ENCODE measurements at places on chromosomes 7 and 10.

- no peak for DNase-seq
Measured at GRCh38 chr10:89185658-89186057, 21.5 kb downstream of the CH25H start.

GRCh38 chr10:86757113-86757972, 924 bp downstream of the BMPR1A start:
- peak; percentile 60 for DNase-seq

GRCh38 chr10:51031950-51032349, 42.3 kb upstream of the PRKG1 start:
- DNase-seq, result no peak

GRCh38 chr7:157056957-157057902, 46.8 kb upstream of the MNX1 start:
- no peak for DNase-seq

DNA sequence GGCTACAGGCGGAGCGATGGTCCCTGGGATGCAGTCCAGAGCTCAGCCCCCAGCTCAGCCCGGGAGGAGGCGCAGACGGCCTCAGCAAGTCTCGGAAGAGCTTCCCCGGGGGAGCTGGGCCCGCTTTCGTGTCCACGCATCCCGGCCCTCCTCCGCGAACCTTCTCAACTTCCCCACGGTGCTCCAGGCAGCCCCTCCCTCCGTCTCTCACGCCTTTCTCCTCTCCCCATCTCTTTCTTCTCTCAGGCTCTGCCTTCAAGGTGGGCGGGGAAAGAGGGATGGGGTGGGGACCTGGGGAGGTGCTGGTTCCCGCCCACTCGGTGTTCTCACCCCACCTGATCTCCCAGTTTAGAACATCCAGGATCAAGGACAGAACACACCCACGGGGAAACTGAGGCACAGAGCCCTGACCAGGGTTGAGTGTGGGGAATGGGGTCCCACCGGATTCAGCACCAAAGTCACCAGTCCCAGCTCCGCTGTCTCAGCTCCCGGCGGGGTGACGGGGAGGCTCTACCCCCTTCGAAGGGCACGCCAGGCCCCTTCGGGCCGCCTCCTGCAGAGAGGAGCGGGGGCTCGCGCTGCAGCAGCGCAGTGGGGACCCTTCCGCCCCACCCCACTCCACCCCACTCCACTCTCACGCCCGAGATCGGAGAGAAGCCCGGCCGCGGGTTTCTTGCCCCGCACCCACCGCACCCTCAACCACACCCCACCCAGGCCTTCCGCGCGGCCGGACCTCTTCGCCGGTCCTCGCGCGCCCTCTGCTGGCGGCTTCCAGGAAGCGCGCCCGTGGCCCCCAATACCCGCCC, 18.2 kb downstream of the POLL start:
- DNase-seq, result peak; percentile 53

DNA sequence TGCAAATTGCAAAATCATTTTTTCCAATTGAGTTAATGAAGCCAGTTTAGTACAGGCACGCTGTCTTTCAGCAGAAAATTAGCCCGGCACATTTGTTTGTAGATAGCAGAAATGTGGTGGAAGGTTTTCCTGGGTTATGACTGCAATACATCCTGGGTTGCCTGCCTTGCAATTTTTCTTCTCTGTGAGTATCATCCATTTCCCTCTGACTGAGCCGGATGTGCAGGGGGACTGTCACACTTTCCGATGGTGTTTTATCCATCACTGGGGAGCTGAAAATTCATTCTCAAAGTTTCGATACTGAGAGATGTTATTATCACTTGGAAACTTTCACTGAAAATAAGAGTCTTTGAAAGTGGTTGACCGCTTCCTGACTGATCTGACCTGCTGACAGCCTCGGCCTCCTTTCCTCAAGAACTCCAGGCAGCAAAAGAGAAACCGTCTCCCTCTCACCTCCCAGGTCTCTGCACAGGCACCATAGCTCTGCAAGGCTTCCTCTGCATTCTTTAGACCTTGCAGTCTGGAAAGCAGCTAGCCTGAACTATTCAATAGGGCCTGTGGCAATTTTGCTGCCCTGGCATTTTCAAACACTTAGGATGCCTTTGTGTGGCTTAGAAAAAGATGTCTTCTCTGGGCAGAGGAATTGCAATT, 320.8 kb upstream of the NRP1 start:
- DNase-seq, result no peak

GRCh38 chr7:129925416-129926002, 27.3 kb downstream of the UBE2H start:
- peak; percentile 88 for DNase-seq

GRCh38 chr7:120053390-120053961, 219.5 kb upstream of the KCND2 start:
- DNase-seq, result peak; percentile 89

DNA sequence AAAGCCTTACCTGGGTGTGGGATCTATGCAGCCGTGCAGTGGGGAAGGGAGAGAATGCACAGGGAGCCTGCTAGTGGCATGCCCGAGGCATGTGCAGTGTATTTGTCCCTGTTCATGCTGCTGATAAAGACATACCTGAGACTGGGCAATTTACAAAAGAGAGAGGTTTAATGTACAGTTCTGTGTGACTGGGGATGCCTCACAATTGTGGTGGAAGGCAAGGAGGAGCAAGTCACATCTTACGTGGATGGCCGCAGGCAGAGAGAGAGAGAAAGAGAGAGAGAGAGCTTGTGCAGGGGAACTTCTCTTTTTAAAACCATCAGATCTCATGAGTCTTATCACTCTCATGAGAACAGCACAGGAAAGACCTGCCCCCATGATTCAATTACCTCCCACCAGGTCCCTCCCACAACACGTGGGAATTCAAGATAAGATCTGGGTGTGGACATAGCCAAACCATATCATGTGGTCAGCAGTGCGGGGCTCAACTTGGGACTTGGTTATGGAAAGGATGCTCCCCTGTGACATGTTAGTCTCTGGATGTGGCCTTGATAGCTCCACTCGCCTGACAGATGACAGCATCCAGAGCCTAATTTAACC, 128.9 kb downstream of the DOCK1 start:
- DNase-seq, result no peak

DNA sequence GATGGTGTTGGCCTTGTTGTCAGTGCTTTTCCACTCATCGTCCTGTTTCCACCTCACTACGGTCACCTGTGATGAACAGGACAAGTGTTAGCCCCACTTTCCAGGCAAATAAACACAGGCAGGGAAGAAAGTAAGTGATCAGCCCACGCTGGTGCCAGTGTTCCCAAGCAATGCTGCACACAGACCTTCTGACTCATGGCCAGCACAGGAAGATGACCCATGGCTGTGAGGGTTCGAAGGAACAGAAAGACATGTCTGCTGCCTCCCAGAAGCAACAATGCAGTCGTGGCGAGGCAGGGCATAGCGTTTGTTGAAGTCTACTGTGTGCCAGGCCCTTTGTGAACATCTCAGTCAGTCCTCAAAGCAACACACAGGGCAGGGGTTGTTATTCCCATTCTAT, 35.7 kb downstream of the SLC29A3 start:
- peak; percentile 11 for DNase-seq

DNA sequence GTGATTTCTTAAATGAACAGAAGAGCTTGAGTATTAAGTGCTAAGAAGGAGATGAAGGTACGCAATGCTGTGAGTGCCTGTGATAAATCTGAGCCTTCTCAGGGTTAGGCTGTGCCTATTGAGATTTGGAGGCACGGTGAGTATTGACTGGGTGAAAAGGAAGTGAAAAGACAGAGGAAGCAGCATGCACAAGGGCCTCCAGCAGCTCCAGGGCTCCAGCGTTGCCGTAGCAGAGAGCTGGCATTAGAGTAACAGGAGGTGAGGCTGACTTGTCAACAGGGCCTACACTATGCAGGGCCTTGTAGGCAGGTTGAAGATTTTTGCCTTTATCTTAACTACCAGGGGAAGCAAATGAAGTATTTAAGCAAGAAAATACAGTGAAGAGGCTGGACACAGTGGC, 54.1 kb upstream of the PDCD4 start:
- no peak for DNase-seq

DNA sequence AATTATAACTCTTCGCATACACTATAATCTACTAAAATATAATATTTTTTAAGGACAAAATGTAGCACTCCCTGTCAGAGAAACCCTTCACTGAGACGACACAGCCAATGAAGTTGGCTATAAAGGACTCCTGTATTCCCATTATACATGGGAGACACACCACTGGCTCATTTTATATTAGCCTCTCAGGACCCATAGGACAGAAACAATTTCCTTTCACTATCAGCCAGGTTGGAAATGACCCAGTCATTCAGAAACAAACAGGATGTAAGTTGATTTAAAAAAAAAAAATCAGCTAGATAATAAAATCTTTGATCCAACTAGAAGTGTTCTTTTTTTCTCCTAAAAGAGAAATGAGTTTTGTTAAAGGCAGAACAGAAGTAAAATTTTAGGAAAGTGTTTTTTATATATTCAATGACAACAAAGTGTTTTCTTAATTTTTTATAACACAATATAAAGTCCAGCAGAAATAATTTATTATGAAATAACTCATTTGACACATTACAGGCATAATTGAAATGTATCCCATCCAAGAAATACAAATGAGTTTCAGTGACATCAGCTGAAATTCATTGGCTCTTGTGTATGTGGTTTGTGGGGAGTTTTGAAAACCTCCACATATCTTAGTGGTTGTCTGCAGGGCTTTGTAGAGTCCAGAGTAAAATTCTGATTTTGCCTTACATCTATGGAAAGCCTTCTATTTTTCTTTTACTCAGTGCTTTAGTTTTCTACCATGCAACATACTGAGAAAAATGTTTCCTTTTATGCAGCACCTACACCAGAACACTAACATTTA, 64.1 kb downstream of the CTTNBP2 start:
- peak; percentile 40 for DNase-seq

GRCh38 chr7:47078241-47078640, 503.7 kb downstream of the TNS3 start:
- peak; percentile 36 for DNase-seq

- peak; percentile 88 for DNase-seq
Measured at GRCh38 chr10:18158773-18159265, 18.6 kb downstream of the CACNB2 start.

DNA sequence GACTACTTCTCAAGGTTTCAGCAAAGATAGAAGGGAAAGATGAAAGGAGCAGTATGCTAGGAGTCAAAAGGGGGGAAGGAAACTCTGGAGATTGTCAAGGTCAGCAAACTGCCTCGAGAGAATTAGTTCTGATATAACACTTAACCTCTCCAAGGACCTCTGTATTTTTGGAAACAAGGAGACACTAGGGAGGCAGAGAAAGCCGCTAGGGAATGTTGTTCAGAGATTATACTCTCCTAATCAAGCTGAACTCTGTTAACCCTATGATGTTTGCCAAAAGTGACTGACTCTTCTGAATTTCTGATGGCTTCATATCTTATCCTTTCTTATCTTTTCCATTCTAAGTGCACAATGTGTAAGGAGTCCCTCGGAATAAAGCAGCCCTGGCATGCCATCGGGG, 27.1 kb downstream of the CREM start:
- DNase-seq, result no peak

DNA sequence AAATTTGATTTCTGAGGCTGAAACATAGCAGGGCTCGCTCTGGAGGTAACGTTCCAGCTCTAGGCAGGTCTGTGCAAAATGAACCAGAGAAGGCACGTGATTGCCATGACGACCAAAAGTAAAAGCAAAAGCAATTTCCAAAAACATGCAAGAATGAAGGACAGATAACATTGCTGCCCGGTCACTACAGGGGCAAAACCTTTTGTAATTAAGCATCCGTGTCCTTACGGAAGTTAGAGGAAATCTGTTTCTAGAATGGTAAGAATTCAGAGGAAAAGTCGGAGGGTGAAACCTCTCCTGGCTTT, 2.9 kb downstream of the KLF6 start:
- DNase-seq, result no peak

- DNase-seq, result no peak
Measured at GRCh38 chr10:52128056-52128683, 185.9 kb upstream of the DKK1 start.

DNA sequence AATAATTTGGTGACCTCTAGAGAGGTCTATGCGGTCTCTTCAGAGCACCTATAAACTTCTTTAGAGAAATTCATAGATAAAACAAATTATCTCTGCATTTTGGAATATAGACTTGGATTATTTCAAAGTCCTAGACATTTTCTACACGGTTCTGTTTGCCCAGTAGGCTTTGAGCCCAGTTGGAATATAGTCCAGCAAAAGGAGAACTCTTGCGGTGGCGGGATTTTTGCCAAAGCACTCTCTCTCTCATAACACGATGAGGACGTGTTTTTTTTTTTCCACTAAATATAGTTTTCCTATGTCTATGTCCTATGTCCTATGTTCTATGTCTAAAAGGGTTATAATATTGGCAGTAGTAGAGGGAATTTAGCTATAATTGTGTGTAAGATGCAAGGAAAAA, 164.9 kb upstream of the AGR3 start:
- DNase-seq, result peak; percentile 48

DNA sequence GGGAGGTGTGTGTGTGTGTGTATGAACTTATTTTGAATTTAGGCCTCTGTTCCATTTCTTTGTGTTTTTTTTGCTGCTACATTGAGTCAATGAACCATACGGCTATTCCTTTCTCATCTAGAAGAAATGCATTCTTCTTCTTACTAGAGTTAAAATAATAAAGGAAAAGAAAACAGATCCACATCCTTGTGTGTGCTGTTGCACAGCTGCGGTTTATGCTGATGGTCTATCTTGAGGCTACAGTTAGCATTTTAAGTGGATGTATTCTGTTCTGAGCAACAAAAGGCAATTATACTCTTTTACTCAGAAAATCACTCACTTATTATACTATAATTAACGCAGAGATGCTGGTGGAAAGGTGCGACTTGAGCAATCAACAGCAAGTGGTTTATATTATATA, 615.0 kb upstream of the MBL2 start:
- DNase-seq, result no peak

DNA sequence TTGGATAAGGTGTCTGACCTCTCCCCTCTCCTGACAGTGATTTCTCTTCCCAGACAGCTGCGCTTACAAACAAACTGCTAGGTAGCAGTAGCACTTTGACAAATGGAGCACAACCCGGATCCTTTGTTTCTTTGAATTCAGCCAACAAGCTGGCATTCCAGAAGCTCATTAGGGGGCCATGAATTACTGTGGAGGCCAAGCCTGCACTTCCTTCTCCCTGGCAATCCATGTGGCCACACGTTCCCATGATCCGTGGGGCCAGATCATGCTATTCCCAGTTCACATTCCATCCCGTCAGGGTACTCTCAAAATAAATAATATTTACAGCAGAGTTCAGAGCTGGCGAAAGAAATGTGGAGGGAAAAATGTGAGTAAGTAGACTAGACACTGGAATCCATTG, 172.4 kb downstream of the PRPF18 start:
- DNase-seq, result no peak

- no peak for DNase-seq
Measured at GRCh38 chr7:100400041-100400440, 26.8 kb downstream of the PILRA start.

GRCh38 chr7:38425509-38425908, 152.1 kb upstream of the TARP start:
- DNase-seq, result no peak

All from fibroblast of mammary gland (primary cell).